ENCODE measurements at places on chromosomes 5 and 9.

DNA sequence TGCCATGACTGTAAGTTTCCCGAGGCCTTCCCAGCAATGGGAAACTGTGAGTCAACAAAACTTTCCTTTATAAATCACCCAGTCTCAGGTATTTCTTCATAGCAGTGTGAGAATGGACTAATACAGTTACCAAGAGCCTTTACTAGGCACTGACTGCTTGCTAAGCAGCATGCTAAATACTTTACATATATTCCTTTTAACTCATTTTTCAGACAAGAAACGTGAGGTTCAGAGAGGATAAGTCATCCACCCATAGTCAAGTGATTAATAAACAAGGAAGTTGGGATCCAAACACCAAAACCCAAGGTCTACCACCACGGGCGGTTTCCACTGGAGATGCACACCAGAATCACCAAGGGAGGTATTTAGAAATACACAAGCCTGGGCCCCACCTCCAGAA is 50.8 kb downstream of the GABBR2 start:
- DNase-seq: no peak

- DNase-seq: no peak
Measured at GRCh38 chr5:138022912-138023311, 10.0 kb downstream of the FAM13B start.

- DNase-seq: no peak
Measured at GRCh38 chr5:3827624-3828023, 232.0 kb downstream of the IRX1 start.

DNA sequence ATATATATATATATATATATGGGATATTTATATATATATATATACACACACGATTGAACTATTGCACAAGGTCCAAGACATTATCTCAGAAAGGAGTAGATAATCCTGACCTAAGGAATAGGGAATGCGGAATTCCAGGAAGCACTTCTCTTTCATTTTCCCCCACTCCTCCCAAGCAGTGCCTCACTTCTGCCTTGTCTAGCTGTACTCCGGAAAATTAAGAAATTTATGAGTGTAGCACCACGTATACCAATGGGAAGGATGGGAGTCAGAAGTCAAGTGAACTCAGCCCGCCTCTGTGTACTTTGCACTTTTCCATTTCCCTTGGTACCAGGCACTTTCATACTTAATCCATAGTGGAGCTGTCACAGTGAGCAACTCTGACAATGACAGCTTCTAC is 10.9 kb downstream of the SLC36A1 start:
- no peak for DNase-seq

- no peak for DNase-seq
Measured at GRCh38 chr5:57989378-57989777, 470.5 kb downstream of the PLK2 start.

Data from RKO (cell line).